ENCODE measurements at places on chromosomes 11 and 22.

GRCh38 chr11:7894251-7894650, 36.8 kb downstream of the OR10A6 start:
- no peak for DNase-seq

DNA sequence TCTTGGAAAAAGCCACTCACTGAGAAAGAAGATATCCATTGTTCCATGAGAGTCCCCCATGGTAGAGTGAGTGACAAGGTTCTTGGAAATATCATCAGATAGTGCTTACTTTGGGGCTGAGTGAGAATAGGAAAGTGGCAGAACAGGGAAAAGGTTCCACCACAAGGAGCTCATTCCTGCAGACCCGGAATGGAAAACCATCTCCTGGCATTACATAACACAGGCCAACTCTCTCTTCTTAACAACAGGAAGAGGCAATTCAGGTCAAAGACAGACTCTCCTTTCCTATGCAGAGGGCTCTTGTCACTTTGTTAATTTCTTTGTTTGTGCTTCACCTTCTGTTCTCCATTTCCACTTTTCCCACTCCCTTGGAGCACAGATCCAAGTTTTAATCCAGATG, 259.7 kb downstream of the KIRREL3 start:
- DNase-seq, result no peak

DNA sequence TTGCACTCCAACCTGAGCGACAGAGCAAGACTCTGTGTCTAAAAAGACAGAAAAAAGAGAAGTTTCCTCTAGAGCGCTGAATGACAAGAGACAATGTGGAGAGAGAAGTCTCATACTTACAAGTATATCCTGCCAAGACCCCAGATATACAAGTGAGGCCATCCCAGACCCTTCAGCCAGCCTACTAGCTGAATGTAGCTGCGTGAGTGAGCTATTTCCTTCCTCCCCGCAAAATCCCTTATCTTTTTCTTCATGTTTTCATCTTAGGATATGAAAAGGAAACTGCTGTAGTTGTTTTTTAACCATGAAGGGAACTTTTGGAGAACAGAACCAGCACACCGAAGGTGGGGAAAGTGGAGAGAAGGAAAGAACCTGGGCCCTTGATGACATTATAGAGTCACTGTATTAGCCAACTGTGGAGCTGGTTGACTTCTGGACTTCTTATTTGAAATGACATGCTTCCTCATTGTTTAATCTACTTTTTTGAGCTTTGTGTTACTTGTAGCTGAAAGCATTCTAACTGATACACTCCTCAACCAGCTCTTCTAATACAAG, 4.4 kb upstream of the DDX17 start:
- no peak for DNase-seq

- DNase-seq, result no peak
These were observed 47.7 kb downstream of the BBOX1 start for GRCh38 chr11:27088353-27088752.

- no peak for DNase-seq
These were observed 47.5 kb downstream of the PAMR1 start for GRCh38 chr11:35477901-35478300.

GRCh38 chr11:58639669-58640068, 17.2 kb downstream of the CNTF start:
- no peak for DNase-seq

GRCh38 chr11:129968591-129969419, 33.8 kb downstream of the PRDM10 start:
- DNase-seq, result no peak

DNA sequence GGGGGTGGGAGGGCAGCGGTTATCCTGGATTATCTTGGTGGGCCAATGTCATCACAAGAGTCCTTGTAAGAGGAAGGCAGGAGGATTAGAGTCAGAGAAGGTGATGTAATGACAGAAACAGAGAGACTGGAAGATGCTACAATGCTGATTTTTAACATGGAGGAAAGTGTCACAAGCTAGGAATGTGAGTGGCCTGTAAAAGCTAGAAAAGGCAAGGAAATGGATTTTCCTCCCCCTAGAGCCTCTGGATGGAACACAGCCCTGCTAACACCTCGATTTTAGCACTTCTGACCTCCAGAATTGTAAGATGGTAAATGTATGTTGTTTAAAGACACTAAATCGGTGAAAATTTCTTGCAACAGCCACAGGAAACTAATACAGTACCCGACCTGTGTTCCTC, 109.3 kb downstream of the MN1 start:
- DNase-seq, result no peak

GRCh38 chr22:11616811-11617210, 3911.2 kb upstream of the OR11H1 start:
- no peak for DNase-seq

DNA sequence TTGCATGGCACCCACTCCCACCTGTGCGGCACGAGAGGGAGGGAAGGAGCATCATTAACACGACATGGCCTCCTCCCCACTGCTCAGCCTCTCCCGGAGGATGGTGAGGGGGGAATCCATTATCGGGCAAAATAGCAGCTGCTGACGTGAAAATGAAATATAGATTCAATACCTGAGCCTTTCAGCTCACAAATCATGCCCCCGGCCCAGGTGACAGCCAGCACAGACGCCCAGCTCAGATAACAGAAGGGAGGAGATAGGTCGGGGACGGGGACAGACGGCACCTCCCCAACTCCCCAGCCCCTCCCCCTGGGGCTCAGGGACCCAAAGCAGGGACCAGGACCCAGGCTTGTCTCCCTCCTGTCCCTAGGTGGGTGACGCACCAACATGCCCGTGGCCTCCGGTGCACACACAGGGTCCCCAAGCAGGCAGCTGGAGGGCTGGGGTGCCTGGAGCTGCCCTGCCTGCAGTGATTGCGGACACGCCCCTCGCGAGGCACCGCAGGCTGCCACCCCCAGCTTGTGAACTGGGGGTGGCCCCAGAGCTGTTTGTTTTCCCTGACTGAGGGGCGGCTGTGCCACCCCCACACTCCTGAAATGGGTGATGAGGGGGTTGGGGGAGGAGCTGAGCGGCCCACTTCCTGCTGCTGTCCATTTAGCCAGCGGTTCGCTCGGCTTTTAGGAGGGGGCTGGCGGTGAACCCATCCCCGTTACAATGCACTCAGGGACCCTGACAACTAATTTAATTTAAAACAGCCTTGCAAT, 31.7 kb downstream of the FLRT1 start:
- no peak for DNase-seq

GRCh38 chr11:127816962-127817361, 770.4 kb downstream of the ETS1 start:
- no peak for DNase-seq

GRCh38 chr22:36577019-36577418, 48.1 kb upstream of the EIF3D start:
- peak; percentile 21 for DNase-seq

- DNase-seq, result peak; percentile 96
These were observed at the start of gene APOBEC3B for GRCh38 chr22:38981992-38982927. APOBEC3B (plus strand) TSS chr22:38982347; CDS start chr22:38982454, 107 bp downstream.

DNA sequence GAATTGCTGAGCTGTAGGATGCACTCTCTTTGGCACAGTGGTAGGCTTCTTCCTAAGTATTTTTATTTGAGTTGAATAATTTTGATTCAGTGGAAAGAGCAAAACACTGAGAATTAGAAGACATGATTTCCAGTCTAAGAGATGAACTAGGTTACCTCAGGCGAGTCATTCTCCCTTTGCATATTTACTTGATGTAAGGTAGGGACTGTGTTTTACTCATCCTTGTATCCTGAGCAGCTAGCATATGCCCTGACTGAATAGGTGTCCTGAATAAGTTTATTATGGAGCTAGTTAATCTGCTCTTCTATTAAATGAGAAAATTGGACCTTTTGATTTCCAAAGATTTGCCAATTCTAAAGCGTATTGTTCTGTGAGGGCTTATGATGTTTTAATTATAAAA, 50.7 kb downstream of the STIM1 start:
- no peak for DNase-seq

DNA sequence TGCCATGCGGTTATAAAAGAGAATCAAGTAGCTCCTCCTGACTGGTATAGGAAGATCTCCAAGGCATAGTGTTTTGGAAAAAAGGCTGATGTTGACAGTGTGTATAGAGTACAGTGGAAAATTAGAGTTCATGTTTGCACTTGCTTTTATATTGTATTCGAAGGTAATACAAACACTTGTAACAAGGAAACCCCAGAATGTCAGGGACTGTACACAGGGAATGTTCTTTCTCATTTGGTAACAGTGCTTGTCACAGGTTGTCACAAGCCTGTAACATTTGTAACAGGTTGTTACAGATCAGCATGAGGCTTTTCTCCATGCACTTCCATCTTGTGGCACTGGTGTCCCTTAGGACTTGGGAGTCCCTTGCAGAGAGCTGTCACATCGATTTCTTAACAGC, 64.0 kb downstream of the GRK3 start:
- DNase-seq, result no peak

DNA sequence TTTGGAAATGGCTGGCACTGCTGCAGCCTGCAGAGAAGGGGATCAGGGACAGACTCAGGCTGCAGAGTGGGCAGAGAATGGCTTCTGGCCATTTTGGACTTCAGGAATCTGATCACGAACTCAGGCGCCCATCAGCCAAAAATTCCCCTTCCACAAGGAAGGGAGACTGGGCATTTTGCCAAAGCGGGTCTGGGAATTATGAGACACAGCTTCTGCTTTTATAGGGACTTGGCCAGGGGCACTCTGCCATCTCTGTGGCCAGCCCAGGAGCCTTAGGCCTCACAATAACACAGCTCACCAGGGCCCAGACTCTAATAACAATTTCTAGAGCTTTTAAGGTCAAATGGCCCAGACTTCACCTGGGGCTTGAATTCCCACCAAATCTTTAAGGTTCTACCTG, 74.7 kb downstream of the CHST1 start:
- DNase-seq, result no peak

GRCh38 chr22:16789860-16790493, 35.2 kb downstream of the XKR3 start:
- no peak for DNase-seq

- no peak for DNase-seq
These were observed 38.0 kb upstream of the CD82 start for GRCh38 chr11:44527476-44527875.

- DNase-seq, result no peak
These were observed 21.1 kb upstream of the KLHL35 start for GRCh38 chr11:75453916-75454655.

DNA sequence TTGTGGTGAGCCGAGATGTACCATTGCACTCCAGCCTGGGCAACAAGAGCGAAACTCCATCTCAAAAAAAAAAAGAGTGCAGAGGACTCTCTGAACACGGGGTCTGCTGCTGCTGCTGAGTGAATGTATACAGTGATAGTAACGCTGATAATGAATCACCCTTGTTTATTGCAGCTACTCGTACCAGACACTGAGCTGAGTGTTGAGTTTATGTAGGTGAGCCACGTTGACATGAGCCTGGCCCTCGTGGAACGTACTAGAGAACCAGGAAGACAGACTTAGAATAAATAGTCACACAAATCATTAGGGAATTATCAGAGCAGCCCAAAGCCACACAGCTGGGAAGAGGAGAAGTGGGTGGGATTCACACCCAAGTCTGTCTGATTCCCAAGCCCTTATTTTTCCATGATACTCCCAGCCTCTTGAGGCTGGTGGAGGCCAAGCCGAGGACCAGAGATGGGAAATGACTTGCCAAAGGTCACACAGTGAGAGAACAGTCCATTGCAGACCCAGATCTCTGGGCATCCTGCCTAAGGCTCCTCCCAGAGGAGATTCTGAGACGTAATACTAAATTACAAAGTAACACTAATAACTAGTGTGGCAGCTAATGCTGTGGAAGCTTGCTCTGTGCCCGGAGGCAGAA, 34.8 kb downstream of the MB start:
- no peak for DNase-seq

DNA sequence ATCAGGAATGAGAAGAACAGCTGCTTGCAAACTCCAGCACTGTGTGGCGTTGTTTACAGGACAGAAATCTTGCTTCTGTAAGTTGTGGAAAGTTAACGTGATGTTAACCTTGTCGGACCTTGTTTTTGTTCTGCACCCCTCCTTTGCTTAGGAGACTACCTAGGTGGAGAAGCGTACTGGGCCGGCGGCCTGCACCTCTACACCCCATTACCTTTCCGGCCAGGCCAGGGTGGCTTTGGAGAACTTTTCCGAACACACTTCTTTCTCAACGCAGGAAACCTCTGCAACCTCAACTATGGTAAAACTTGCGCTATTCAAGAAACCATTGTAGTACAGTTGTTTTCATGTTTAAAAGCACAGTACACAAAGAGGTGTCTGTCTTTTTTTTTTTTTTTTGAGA, 33.7 kb downstream of the SAMM50 start:
- DNase-seq, result no peak

DNA sequence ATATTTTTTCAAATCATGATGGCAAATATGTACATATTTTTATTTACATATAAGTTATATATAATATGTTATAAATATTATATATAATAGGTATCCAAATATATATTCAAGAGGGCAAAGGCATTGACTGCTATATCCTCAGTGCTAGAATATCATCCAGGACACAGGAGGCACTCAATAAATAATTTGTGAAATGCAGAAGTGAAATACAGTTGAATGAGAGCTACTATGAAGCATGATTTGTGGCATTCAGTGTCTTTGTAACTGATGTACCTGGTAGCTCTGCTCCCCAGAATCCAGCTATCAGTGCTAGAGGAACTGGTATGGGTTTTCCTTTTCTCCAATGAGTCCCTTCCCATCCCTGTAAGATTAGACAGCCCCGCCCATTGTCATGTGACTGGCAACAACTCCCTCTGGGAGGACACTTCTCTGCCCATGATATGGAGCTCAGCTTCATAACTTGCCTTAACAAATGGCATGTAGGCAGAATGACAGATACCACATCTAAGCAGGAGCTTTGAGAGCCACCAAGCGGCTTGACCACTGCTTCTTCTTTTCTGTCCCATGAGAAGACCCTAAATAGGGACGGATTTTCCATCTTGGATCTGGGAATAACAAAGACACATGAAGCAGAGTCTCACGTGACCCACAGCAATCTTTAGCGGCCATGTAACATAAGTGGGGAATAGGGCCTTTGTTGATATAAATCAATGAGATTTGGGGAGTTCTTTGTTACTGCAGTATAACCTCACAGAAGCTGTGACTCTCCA, 10.2 kb upstream of the CD82 start:
- DNase-seq, result no peak

- peak; percentile 74 for DNase-seq
These were observed 27.1 kb downstream of the ARAP1 start for GRCh38 chr11:72724851-72725723.

DNA sequence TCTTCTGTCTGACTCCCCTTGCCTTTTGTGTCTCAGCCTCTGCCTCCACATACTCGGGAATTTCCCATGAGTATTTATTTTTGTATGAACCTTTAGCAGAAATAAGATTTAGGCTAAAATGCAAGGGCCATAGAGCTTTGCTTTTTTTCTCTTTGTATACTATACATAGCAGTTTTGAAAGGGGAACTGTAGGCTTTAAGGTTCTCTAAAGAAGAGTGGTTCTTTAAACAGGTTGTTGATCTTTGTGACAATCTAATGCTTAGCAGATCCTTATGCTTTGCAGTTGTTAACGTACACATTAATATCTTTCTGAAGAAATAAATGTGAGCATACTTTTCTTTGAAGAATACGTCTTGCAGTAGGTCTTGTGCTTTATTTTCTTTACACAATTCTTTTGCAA, 35.0 kb downstream of the TBCEL start:
- DNase-seq, result no peak
